ENCODE measurements at places on chromosomes 5 and 9.

- no peak for DNase-seq
Measured at GRCh38 chr9:75878488-75878860, 12.0 kb upstream of the PCSK5 start.

DNA sequence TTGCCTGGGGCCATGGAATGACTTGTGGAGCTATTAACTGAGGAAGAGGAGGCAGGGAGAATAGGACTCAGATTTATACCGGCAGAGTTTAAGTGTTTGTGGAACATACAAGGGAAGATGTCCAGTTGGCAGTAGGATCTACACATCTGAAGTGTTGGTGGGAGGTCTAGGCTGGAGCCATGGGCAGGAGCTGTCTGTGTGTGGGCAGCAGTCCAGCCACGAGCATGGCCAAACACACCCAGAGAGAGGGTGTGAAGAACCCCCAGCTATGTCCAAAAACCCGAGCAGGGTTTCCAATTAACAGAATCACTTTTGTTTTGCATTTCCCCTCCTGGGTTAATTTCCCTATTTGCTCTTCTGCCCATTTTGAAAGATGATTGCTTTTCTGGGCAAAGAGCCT, 393.7 kb downstream of the CDK5RAP2 start:
- DNase-seq: no peak

- DNase-seq: peak; percentile 49
Measured at GRCh38 chr9:73162987-73163768, 11.5 kb downstream of the ANXA1 start.

- no peak for DNase-seq
Measured at GRCh38 chr5:77636641-77637169, 1.8 kb downstream of the OTP start.

DNA sequence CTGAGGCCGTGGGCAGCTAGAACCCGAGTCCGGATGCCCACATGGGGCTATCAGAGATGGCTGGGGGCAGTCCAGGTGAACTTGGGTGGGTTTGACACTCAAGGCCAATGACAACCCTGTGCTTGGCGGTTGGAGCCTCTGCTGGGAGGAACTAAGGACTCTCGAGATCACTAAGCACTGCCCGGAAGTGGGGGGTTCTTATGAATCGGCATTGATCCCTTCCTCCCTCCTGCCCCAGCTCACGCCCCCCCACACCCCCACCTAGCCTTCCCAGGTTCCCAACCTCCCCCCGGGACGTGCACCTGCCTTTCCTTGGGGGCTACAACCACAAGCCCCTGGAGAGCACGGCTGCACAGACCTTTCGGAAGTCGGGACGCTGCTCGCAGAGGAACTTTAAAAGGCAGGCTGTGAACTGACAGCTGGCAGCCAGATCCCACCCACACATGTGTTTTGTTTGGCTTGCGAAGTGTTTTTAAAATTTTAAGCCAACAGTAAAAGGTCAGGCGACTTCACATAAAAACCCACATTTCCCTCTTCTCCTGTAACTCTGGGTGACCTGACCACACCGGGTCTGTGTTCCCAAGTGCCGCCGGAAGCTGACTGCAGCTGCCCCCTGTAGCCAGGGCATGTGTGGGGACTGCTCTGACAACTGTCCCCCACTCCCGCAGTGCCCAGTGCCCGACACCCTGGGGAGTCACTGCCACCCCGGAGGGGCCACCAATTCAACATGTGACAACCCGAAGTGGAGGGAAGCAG, 5.1 kb upstream of the RALGDS start:
- no peak for DNase-seq

- DNase-seq: no peak
Measured at GRCh38 chr5:92421942-92422341, 1038.8 kb upstream of the ARRDC3 start.

GRCh38 chr9:133930046-133930681, 62.0 kb downstream of the VAV2 start:
- DNase-seq: no peak

DNA sequence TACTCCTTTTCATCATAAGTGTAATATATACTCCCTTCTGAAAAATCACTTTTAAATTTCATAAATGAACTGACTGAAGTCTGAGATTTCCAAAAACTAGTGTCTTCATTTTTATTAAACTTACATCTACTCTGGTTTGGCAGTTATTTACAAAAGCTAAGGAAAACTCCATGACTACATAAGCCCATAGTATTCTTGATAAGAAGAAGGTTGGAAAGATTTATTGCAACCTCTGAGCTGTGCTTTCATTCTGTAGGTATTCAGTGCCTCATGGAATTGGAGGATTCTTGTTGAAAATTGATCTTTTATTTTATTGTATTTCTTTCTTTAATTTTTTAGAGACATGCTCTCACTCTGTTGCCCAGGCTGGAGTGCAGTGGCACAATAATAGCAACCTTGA, 41.7 kb downstream of the GNAQ start:
- DNase-seq: no peak

DNA sequence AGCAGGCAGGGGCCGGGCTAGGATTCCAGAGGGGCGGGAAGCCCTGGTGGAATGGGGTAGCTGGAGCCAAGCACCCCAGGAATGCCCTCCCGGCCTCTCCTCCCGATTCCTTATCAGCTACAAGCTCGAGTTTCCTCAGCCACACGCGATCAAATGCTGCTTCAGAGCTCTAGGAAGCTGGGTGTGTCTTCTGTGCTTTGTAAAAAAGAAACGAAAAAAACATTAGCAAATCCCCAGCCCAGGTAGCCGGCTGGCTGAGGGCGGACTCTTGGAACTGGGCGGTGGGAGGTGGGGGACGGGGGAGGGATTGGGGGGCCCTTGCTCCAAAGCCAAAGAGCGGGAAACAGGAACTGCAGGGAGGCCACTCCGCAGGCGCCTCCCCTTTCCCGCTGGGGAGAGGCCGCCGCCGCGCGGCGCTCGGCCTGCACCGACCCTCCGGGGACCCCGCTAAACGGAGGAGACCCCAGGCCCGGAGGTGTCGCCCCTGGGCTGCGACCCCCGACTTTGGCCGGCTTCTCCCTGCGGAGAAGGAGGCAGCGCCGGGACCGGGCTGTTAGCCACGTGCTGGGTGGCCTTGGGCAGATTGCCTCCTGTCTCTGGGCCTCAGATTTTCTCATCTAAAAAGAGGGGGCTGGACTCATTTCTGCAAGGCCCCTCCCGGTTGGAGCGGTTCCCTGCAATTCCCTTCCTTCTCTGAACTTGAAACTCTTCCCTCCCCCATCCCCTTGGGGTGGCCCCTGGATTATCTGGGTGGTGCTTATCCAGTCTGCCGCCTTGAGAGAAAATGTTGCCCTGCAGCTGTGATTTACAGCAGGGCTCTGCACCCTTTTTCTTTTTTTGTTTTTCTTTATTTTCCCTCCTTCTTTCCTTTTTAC, 40.9 kb upstream of the FABP6 start:
- DNase-seq: no peak

DNA sequence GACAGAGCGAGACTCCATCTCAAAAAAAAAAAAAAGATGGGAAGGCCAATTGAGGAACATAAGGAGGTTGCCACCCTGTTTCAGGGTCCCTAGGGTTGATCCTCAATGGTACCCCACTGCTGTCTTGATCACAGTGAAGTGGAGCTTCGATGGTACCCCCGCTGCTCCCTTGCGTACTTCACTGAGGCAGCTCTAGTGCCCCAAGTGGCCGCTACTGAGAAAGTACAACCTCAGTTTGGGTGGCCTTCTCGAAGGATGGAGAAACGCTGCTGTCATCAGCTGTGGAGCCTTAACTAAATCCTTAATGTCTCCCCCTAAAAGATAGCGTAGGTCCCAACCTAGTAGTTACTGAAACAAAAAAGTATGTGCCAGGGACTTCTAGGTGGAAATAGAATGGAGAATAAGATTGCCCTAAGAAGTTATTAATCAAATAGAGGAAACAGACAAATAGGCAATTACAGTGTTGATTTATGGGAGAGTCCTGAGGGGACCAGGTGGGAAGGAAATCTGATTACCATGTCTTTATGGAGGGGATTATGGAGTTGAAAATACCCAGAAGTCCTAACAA, 6.3 kb downstream of the TESK1 start:
- peak; percentile 56 for DNase-seq

GRCh38 chr5:39544941-39545340, 120.2 kb upstream of the DAB2 start:
- no peak for DNase-seq

GRCh38 chr9:1049641-1050040, 516 bp upstream of the DMRT2 start:
- no peak for DNase-seq

DNA sequence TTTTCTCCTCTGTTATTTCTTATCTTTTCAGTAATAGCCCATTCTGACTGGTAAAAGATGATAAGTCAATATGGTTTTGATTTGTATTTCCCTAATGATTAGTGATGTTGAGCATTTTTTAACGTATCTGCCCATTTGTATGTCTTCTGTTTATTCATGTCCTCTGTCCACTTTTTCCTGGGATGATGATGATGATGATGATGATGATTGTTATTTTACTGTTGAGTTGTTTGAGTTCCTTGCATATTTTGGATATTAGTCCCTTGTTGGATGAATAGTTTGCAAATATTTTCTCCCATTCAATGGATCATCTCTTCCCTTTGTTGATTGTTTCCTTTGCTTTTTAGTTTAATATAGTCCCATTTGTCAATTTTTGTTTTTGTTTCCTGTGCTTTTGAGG, 27.0 kb downstream of the UTP15 start:
- no peak for DNase-seq

DNA sequence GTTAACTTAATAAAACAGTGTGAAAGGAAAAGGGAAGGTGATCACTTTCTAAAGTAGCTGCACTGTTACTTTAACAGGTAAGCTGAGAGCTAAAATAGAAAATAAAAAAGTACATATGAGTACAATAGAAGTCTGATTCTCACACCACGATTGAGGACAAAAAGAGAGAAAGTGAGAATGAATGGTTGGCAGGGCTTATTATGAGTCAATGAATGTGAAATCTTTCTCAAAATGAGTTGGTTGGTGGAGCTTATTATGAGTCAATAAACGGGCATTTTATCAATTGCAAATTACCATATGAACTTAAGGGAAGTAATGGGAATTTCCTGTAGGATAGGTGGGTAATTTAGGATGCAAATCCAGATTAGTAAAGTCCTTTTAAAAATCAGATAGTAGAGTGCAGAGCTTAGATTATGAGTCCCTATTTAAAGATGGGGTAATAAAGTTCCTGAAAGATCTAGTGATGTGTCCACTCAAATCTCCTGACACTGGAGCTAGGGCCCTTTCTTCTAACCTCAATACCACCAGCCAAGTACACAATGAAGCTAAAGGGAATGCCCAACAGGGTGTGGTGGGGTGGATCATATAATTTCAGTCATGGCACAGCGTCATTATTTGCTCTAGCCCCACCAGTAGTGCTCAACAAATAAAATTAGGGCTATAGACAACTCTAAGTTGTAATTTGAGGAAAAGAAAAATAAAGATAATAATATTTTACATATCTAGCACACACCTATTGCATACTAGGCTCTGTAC, 21.1 kb upstream of the TLR4 start:
- DNase-seq: no peak

DNA sequence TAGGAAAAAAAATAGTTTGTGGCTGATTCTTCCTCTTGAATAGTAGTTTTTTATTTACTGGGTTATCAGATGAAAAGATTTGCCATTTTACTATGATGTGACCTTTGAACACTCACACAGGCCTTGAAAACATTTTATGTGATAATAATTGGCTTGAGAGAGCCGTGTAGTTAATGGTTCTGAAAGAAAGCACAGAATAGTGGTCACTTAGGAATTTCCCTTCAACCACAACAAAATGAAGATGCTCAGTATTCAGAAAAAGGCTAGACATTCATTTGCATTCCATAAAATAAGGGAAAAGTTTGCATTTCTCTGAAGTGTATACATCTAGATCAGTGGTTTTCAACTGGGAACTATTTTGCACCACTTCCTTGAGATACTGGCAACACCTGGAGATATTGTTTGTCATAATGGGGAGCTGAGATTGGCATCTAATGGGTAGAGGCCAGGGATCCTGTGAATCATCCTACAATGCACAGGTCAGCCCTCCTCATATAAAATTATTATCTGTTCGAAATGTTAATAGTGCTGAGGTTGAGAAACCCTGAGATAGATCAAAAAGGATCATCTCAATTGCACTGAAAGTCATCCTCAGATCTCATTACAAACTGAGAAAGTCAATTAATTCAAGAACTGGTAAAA, 446.4 kb upstream of the CCNG1 start:
- DNase-seq: no peak

DNA sequence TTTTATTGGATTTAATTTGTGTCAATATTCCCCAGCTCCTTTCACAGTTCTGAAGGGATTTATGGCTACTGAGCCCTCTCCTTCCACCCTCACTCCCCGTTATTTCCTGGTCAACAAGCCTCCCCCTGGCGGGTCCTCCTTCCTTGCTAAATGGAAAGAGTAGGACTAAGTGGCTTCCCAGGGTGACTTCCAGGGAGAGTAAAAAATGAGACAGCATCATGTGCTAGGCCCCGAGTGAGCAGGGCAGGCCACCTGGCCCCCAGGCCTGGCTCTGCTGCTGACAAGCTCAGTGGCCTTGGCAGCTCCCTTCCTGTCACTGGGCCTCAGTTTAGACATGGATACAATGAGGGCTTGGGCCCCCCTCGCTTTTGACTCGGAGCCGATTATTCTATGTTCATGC, 201.3 kb downstream of the HSPA4 start:
- no peak for DNase-seq

DNA sequence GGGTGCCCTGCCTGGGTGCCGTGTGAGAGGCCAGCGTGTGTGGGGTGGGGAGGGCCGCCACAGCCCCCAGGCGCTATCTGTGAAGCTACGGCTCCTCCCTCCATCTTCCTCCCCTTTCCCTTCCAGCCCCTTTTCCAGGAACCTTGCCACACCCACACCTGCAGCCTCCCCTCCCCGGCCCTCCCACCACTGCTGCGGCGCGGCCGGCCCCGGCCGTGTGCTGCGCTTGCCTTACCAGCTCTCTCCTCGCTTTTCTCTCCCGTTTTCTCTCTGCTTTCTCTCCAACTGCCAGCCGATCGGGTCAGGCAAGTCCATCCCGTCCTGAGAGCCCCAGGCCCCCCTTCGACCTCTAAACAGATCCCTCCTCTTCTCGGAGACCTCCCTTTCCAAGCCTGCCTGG, 21.4 kb downstream of the GOLGA2 start:
- no peak for DNase-seq

DNA sequence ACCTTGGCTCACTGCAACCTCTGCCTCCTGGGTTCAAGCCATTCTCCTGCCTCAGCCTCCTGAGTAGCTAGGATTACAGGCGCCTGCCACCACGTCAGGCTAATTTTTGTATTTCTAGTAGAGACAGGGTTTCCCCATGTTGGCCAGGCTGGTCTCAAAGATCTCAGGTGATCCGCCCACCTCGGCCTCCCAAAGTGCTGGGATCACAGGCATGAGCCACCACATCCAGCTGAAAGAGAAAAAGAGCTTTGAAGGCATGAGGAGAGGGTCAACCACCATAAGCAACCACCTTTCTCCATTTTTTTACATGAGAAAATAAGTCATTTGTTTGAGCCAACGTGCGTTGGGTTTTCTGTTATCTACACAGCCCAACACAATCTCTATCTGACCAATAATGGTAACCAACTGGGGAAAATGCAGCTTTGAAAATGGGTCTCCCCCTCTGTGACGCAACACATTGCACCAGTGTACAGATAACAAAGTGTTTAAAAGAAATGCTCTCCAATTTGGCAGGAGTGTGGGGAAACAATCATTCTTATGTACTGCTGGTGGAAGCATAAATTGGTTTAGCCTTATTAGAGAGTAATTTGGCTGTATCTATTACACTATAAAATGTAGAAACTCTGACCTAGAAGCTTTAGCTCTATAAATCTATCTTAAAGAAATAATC, 45.8 kb upstream of the ZBTB43 start:
- no peak for DNase-seq
